ENCODE measurements at places on chromosomes 4 and X. TPM values are rescaled to one million over a fixed set of nuclear protein-coding genes. Genes with fewer than 3 reads are reported as not detected.

GUCY1B1 gene
- 13.5 TPM for polyA plus RNA-seq

CT45A5 gene
- not detected for polyA plus RNA-seq

HTRA3 gene
- 15.5 TPM for polyA plus RNA-seq

GRIA3 gene
- 0.43 TPM for polyA plus RNA-seq

DNA sequence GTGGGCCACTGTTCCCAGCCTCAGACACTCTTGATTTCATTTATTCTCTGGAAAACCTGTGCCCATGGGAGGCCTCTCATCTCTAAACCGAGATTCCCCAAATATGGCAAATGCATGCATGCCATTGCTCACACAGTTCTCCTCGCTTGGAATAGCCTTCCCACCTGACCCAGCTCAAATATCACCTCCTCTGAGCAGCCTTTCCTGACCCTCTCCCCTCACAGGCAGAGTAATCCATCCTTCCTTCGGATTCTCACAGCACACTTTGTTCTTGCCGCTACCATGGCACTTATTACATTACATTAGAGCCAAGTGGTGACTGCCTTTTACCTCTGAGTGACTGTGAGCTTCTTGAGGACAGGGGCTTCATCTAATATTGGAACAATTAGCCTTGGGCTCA is 209.5 kb downstream of the HS6ST2 start:
- H3K27me3 ChIP-seq: no peaks in the 10 kb centered on the region
- no peak for DNase-seq
- no peak overlapping the region for H3K4me3 ChIP-seq
- H3K36me3 ChIP-seq: no peaks in the 10 kb centered on the region
- no peak overlapping the region for H3K27ac ChIP-seq
